ENCODE measurements at places on chromosomes 5 and 9.

GRCh38 chr9:31776471-31776870 lies 608.0 kb upstream of the ACO1 start:
- peak; percentile 25 for DNase-seq

- no peak for DNase-seq
These were observed 42.9 kb downstream of the CXXC5 start for GRCh38 chr5:139690803-139691629.

- DNase-seq: no peak
These were observed 64.9 kb downstream of the CCNH start for GRCh38 chr5:87347841-87348240.

- no peak for DNase-seq
These were observed 198.1 kb downstream of the NPR3 start for GRCh38 chr5:32909207-32909606.

DNA sequence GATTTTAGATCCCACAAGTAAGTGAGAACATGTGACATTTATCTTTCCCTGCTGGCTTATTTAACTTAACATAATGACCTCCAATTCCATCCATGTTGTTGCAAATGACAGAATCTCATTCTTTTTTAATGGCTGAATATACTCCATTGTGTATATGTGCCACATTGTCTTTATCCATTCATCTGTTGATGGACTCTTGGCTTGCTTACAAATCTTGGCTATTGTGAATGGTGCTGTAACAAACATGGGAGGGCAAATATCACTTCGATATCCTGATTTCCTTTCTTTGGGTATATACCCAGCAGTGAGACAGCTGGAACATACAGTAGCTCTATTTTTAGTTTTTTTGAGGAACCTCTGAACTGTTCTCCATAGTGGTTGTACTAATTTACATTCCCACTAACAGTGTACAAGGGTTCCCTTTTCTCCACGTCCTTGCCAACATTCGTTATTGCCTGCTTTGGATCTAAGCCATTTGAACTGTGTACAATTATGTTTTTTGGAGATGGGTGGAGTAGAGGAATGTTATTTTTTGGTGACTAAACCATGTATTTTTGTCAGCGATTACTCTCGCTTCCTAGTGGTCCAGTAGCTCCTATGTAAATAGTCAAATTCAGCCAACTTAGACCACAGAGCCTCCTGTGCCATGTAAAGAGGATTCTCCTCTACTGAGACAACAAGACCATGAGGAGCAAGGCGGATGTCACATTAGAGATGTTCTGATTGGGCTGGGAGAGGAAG lies 60.6 kb downstream of the TNFSF15 start:
- DNase-seq: no peak

DNA sequence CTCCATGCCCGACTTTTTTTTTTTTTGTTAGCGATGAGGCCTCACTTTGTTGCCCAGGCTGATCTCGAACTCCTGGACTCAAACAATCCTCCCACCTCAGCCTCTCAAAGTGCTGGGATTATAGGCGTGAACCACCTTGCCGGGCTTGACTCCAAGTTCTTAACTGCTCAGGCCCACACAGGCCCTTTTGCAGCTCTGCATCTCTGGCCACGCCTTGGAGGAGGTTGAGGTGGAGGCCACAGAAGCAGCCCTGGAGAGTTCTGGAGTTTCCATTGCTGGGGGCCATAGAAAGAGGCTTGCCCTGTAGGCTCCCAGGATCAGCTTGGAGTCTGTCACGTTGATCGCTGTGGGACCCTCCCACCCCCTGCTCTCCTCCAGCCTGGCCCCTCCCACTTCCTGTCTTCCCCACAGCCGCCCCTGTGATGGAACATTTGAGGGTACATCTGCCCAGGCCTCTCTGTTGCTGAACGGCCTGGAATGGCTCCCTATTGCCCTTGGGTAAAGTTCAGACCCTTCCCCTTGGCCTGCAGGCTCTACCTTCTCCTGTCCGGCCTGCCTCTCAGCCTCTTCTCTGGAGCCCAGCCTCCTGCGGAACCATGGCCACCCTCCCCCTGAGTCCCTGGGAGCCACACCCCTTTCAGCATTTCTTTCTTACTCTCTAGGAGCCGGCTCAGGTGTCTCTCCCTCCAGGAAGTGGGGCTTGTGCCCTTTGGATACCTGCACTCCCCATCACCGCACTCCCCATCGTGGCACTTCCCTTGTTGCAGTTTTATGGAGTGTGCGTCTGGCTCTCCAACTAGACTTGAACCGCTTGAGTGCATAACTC lies 30.4 kb upstream of the IER5L start:
- peak; percentile 14 for DNase-seq

DNA sequence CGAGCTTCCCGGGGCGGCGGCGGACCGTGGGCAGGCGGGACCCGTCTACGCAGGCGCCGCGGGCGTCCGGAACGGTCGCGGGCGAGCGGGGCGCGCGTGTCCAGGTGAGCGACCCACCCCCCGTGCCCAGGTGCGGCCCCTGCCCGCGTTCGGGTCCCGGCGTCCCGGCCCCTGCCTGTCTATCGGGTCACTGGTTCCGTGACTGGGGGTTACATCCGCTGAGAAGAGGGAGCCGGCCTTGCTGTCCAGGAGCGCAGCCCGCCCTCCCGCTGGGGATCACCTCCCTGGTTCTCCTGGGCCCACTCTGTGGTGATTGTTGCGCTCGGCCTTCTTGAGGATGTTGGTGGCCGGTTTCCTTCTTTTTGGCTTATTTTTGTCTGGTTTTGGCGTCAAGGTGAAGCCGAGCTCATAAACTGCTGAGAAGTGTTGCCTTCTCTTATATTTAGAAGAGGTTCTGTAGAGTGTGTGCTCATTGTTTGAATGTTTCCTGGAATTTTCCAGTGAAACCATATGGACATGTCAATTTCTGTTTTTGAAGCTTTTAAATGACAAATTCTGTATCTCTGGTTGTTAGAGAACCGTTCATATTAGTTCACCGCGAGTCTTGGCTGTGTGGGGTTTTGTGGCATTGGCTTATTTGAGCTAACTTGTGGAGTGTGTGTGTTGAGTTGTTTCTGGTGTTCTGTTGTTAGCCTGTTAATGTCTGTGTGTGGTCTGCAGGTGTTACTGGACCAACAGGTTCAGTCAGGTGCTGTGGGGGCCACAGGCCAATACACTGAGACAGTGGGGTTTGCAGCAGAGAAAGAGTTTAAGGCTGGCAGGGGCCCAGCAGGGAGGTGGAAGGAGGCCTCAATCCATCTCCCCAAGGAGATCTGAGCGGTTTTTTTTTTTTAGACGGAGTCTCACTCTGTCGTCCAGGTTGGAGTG lies 621 bp downstream of the CEP72 start:
- DNase-seq: no peak

GRCh38 chr9:31623511-31623910 lies 760.9 kb upstream of the ACO1 start:
- no peak for DNase-seq

DNA sequence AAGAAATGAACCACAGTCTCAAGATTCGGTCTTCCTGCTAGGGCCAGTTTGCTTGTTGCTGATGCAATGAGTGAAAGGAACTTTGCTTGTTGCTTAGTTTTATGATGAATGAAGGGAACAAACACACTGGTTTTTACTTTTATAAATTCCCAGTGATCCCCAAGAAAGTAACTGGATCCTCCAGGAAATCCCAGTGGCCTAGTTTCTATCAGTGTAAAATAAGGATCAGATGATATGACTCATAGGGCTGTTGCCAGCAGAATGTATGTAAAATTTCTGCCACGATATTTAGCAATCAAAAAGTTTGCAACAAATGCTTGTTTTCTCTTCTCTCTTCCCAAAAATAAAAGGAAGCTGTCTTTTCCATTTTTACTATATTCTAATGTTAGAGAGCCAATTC lies 160.1 kb upstream of the CDKN2B start:
- no peak for DNase-seq

DNA sequence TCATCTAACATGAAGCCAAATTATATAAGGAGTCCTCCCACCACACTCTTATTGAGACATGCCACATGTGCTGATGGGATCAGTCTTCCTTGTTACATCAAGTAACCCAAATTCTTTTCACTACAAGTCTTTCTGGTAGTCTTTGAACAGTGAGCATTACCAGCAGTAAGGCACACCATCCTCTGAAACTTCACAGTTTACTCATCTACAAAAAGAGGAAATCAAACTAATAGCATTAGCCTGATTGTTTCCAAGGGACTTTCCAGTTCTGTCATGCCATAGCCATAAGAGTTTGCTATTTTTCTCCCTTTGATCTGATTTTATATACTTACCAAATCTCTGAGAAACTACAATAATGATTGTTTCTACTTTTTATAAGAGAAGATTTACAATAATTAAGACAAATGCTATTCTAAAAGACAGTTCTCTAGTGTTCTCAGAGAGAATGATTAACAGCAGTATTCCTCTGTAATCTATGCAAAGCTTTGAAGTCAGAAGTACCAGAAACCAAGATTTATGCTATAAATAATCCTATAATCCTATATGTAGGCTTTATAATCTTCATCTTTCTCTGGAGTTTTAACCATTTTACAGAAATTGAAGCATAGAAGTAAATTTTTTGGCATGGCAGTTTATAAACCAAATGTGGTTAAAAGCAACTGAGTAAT lies 166.2 kb upstream of the ACO1 start:
- DNase-seq: no peak

GRCh38 chr5:10538103-10538788 lies 25.6 kb upstream of the ANKRD33B start:
- DNase-seq: no peak

DNA sequence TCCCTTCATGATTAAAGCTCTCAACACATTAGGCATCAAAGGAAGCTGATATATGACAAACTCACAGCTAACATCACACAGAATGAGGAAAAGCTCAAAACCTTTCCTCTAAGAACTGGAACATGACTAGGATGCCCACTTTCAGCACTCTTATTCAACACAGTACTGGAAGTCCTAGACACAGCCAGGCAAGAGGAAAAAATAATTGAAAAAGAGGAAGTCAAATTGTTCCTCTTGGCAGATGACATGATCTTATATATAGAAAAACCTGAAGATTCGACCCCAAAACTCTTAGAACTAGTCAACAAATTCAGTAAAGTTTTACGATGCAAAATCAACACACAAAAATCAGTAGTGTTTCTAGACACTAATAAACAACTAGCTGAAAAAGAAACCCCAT lies 144.3 kb upstream of the NREP start:
- DNase-seq: no peak

GRCh38 chr5:52331725-52332124 lies 456.0 kb upstream of the ITGA1 start:
- no peak for DNase-seq

- no peak for DNase-seq
These were observed 92.1 kb downstream of the TMEM167A start for GRCh38 chr5:82984786-82985735.

GRCh38 chr9:69140123-69140735 lies 33.8 kb upstream of the TJP2 start:
- no peak for DNase-seq

GRCh38 chr5:140182803-140183367 lies 7.9 kb downstream of the CYSTM1 start:
- DNase-seq: no peak

- no peak for DNase-seq
These were observed 554.0 kb upstream of the KLF4 start for GRCh38 chr9:108043585-108043984.

DNA sequence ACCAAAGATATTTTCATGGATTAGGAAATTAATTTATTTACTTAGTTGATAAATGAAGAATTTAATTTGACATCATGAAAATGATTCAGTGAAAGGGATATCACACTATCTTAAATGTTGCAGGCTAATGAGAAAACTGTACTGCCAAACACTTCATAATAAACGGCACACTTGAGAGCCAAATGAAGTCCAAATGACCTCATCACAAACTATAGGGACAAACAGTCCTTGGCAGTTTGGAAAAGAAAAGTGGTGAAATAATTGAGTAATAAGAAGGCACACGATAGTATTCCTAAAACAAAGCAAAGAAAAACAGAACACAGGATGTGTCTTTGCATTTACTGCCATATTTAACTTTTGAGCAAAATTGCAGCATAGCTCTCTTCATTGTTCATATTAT lies 116.9 kb upstream of the TLR4 start:
- DNase-seq: no peak

DNA sequence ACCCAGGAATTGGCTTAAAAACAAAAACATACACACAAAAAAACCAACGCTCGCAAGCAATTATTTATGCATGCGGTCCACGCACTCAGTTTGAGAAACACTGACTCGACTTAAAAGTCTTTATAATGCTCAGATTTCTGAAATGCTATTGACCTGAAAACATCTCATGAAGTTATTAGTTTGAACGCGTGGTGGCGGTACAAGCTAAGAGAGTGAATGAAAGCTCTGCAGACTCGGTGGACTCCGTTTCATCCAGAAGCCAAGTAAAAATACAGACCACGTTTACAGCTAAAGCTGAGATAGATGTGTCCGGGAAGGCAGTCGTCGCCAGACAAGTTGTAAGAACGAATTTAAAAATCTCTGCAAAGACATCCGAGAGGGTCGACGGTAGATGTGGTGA lies at the start of gene PCDHB6:
TSS of gene PCDHB6 (plus strand) at position 246 of the 400 bp plus-strand sequence. CDS start 201 bp downstream, outside the sequence.
- DNase-seq: no peak

All from D341Med (cell line).